WERI-Rb-1 (cell line): ENCODE measurements at places on chromosomes 3 and 15.

DNA sequence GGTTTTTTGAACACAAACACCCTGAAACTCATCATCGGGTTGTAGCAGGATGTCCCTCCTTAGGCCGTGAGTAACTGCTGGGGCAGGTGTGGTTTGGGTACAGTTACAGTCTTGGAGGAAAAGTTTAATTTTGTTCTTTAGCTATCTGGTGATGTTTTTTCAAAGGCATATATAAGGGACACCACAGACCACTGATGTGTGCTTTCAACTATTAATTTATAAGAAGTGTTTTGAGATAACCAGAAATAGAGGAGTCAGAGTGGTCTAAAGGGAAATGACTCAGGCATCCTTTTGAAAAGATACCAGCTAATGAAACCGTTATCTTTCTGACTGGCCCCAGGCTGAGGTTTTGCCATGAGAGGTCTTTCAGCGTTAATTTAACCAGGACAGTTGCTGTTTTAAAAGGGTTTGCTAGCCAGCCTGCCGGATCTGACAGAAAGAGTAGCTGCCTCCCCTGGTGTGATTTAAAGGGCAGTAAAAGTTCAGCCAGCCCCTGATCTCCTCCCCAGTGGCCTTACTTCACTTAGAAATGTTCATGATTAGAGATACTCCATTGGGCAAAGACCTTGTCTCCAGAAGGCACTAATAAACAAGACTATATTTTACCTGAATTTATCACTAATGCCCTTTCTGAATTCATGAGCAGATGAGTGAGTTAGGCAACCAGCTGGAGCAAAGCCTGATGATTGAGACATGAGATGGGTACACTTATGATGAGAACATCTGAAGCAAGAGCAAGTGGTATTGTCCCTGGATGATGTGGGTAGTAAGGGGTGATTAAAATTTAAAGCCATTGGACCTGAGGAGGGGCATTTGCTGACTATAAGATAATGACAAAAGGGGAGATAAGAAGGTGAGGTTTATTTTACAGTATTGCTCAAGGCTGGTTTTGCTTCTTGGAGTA, 482.5 kb upstream of the TBL1XR1 start:
- no peak for DNase-seq

DNA sequence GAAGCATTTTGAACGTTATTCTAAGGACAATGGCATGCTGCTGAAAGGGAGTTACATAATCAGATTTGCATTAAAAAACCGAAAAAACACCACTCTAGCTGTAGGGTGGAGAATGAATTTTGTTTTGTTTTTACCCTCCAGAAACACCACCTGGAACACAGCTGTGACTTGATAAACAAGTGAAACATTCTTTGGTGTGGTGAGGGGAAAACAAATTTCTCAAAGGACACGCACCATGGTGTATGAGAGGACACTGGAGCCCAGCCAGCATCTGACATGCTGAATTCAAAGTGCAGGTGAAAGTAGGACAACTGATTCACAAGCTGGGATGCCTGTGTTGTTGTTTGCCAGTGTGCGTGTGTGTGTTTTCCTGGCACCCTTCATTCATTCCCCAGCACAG, 554.5 kb upstream of the TBL1XR1 start:
- DNase-seq, result no peak

DNA sequence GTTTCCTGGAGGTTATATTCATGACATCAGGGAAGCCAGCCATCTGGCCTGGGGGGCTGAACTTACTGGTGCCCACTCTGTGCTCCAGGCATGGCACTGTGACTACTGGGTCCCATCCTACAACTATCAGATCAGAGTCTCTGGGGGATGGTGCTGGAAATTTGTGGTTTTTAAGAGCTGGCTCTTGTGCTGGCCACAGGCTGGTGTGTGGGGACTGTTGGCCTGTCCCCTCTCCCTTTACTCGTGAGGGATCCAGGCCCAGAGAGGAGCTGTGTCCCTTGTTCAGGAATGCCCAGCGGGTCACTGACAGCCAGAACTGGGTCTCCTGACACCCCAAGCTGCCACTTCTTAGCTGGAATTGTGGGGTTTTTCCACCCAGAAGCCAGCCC, 44.5 kb upstream of the SEC22A start:
- no peak for DNase-seq

- no peak for DNase-seq
These were observed 123.1 kb downstream of the OPA1 start for GRCh38 chr3:193716150-193716549.

DNA sequence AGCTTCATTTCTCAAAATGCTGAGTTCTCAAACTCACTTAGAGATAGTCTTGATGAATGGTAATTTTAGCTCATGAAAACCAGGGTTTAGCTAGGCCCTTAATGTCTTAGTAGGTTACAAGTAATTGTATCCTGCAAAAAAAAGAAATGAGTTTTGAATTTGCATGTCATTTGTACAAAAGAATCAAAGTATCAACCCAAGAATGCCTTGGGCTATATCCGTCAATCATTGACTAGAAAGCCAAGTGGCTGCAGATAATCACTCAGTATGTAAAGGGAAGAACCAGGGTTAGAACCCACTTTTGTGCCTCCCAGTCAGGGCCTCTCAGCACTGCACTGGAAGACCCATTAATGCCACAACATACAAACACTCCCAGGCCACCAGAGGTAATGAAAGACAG, 427.6 kb upstream of the MDFIC2 start:
- no peak for DNase-seq

DNA sequence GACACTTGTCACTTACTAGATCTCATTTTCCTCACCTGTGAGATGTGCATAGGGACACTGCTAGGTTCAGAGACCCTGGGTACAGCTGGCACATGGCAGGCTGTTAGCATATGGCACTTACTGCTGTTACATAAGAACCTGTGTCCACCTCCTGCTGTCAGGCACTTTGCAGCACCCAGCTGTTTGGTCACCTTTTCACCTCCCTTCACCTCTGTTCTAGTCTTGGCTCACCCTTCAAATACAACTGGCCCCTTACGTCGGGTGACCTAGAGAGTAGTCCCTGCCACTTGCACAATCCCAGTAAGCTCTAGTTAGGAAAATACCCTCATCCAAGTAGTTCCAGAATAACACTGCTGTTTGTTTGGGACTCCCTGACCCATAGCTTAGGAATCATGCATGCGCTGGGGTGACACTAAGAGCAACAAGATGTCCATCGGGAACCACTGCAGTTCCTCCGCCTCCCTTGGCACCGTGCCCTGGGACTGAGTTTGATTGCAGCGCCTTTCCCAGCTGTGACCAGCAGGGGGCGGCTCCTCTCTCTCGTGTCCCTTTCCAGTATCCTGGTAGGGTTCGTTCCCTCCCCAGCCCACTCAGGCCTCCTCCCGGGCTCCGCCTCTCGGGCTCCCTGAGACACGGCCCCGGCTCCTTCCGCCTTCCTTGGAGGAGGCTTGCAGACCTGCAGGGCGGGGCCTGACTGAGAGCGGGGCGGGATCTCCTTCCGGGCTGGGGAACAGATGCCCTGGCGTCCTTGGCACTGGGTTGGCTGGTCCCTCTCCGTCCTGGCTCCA, 78.6 kb downstream of the ABHD5 start:
- DNase-seq, result peak; percentile 98

GRCh38 chr3:136149667-136150066, 46.5 kb downstream of the MSL2 start:
- DNase-seq, result no peak

- no peak for DNase-seq
These were observed 9.5 kb upstream of the ARL14 start for GRCh38 chr3:160667452-160667851.

DNA sequence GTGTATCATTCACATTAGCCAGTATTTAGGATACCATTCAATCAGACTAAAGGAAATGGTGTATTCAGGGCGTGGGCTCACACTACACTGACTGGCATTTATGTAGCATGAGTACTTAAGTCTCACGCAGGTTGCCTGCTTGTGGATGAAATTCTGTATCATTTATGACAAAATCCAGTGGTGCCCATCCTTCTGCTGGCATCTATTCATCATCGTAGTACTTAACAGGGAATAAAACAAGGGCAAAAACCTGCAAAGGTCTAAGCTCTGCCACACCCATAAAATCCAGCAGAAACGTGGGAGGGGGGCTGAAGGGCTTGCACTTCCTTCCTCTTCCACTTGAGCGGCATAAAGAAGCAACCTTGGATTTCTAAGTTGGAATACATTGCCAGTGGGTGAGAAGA, 2.7 kb downstream of the GAP43 start:
- DNase-seq, result peak; percentile 28

- no peak for DNase-seq
These were observed 52.4 kb upstream of the FNDC3B start for GRCh38 chr3:171986757-171987518.

GRCh38 chr3:10364806-10365205, 43.9 kb upstream of the SEC13 start:
- no peak for DNase-seq

DNA sequence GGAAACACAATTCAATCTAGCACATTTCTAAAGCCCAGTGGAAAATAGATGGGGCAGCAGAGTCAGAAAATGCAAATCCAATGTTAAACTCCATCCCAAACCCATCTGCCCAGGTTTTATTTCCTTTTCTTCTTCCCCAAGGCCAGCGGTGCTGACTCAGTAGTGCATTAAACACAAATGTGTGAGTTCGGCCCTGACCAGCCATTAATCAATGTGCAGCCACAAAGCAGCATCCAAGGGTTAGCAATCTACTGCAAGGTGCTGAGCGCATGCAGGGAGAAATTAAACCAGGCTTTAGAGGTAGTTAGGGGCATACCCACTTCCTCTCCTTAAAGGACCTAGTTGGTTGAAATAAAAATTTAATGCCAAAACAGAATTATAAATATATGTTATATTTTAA, 583.3 kb upstream of the PPP2R3A start:
- no peak for DNase-seq

DNA sequence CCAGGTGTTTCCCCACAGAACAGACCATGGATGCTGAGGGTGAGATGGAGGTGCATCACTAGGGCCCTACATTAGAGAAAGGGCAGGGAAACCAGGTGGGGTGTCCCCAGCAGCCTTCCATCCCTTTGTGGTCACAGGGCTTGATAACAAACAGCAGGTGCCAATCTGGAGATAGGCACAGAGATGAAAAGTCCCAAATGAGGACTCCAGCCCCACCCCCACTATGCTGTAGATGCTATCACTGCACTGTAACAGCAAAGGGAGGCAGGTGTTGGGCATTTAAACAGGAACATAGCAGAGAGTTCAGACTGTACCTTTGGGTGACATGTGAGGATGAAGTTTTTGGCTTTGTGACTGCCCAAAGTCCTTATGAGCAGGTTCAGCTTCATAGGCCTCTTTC, 21.4 kb downstream of the IL20RB start:
- no peak for DNase-seq

GRCh38 chr15:85109333-85109732, 127.7 kb downstream of the PDE8A start:
- DNase-seq, result no peak

GRCh38 chr3:32436816-32437189, 45.1 kb downstream of the CMTM7 start:
- no peak for DNase-seq

GRCh38 chr15:35477312-35478262, 68.4 kb downstream of the DPH6 start:
- no peak for DNase-seq

GRCh38 chr3:4551051-4551711, 58.0 kb downstream of the ITPR1 start:
- DNase-seq, result no peak

- no peak for DNase-seq
These were observed 85.9 kb upstream of the PRR23C start for GRCh38 chr3:139130390-139131140.

- no peak for DNase-seq
These were observed 15.7 kb downstream of the TF start for GRCh38 chr3:133761605-133762484.

DNA sequence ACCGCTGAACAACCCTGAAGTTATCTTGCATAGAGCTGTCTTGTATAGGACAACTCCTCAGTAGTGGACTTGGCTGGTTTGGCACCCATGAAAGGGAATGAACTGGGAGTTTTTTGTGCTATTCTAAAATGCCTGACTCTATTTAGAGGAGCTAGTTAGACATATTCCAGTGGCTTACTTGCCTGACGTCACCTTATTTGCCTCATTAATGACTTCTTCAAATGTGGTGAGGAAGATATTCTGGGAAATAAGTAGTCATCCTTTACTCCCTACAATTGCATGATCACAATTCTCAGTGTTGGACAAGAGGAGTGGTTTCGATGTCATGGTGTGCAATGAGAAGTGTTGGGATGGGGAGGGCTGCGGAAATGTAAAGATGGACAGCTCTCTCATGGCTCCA, 509.2 kb upstream of the MDFIC2 start:
- no peak for DNase-seq

DNA sequence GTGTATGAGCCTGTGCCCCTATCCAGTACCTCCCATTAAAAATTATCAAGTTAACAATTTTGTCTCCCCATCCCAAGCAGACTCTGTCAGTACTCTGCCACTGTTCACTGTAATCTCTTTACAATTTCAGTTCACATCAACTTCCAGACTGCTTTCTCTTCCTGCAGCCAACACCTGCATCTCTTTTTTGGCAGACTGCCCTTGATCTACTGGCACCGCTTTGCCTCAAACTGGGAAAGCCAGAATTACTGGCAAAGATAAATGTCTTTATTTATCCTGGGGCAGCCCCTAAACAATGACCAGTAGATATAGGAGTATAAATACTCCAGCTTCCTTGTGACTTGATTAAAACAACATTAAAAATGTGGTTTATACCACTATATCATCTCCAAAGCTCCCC, 494.1 kb downstream of the ZNF385D start:
- DNase-seq, result no peak

GRCh38 chr3:117278424-117279190, 569.0 kb downstream of the TUSC7 start:
- DNase-seq, result no peak

- no peak for DNase-seq
These were observed 146.6 kb downstream of the RBMS3 start for GRCh38 chr3:29427266-29428103.

DNA sequence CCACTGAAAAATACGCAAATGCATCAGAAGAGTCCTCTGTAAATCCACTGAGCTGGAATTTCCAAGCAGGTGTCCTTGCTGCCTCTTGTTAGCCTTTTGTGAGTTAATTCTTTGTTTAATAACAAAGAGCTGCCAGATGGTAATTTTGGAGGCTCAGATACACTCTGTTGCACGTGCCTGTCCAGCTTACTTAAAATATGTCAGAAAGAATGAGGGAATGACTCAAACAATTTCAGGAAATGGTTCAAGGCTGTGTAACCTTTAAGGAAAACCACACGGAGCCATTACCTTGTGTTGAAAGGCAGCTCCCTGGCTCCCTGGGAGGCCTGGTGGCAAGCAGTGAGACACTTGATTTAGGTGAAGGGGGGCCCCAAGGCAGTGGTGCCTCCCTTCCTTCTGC, 302.2 kb upstream of the CTDSPL start:
- no peak for DNase-seq
